ENCODE measurements at places on chromosomes 13 and 19.

DNA sequence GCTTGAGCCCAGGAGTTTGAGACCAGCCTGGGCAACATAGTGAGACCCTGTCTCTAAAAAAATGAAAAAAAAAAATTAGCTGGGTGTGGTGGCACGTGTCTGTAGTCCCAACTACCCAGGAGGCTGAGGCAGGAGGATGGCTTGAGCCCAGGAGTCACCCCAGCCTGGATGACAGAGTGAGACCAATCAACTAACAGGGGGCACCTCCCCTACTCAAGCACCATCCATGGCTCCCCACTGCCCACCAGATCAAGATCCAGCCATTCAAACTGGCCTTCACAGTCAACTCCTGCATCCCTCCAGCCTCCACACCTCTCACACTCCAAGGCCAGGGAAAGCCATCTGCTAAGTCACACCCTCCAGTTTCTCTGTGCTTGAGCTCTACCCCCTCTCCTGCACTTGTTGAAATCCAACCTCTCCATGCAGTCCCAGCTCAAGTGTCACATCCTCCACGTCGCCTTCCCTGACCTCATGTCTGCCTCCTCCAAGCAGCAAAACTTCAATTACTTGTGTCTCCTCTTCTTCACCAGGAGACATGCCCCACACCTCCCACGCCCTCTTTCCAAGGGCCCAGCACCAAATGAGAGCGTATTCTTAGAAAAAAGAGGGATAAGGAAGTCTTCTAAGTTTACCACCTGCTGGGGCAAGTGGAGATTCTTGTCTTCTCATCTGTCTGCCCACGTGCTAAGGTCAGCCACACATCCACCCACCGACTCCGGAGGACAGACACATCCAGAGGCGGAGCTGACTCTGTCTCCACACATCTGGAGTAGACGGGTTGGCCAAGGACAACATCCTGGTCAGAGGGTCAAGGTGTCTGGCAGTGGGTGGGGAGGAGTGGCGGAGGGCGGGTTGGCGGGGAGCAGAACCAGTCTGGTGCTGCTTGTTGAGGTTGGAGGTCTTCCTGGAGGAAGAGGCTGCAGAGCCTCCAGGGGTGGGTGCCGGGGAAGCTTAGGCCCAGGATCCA is 974 bp upstream of the CYP4F22 start:
- DNase-seq, result no peak

GRCh38 chr13:72342364-72342763 is 385.1 kb downstream of the MZT1 start:
- DNase-seq, result no peak

DNA sequence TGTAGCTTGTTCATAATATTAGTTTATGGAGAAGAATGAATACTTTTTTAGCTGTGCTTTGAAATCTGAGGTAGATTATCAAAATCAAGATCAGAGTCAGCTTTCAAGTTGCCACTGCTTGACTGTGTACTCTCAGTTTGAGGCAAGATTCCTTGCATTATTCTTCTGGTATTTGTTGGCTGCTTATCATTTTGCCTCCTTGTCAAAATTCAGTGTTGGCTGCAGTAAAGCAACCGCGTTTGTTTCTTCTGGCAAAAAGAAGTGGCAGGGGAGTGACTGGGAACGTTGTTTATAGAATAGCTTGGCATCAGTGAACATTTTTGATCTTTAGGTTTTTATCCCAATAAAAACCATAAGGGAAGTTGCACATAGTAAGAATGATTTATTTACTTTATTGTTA is 419.3 kb upstream of the GPC6 start:
- DNase-seq, result no peak

DNA sequence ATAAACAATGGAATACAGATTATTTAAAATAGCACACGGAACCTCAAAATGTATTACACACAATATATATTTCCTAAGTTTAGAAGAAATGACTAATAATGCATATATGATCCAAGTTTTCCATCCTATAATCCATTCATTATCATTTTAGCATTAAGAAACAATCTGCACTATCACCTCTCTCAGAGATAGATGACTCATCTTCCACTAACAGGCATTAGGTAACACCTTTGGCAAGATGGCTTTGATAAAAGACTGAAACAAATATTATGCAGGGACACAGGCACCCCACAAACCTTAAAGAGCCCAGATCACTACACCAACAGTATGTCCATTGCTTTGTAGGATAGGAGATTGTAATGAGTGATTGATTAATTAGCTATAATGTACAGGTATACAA is 4.1 kb downstream of the ENOX1 start:
- DNase-seq, result no peak

DNA sequence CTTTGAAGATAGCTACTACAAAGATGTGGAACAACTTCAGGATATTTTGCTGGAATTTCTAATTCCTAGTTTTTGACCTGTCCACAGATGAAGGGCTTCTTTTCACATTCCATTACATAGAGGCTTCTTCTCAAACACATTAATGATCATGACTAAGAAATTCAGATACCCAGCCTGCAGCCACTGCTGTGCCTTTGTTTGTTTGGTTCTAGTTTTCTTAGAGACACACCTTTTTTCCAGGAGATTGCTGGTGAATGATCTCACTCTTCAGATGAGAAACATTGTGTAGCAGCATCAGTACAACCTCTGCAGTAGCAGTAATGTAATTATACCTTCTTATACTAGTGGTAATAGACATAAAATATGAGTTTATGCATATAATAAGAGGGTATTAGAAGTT is 5.0 kb downstream of the TDRD3 start:
- DNase-seq, result no peak

GRCh38 chr19:35267353-35267817 is 1.4 kb upstream of the USF2 start:
- peak; percentile 30 for DNase-seq

DNA sequence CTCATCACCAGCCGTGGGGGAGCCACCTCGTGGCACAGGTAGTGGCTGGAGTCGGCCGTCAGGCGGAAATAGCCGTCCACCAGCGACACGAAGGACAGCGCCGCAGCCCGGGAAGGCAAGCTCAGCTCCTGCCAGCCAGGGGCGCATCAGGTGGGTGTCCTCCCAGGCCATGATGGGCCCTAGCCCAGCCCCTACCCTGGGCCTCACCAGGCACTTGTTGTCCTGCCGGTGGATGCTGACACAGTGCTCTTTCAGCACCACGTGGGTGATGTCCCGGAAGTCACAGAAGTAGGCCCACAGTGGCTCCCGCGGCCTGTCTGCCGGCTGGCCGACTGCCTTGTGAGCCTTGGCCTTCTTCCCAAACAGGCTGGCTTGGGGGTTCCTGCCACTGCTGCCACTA is 15.7 kb downstream of the TYK2 start:
- no peak for DNase-seq

- DNase-seq, result no peak
These were observed 53.0 kb upstream of the ZNF254 start for GRCh38 chr19:24033963-24034342.

DNA sequence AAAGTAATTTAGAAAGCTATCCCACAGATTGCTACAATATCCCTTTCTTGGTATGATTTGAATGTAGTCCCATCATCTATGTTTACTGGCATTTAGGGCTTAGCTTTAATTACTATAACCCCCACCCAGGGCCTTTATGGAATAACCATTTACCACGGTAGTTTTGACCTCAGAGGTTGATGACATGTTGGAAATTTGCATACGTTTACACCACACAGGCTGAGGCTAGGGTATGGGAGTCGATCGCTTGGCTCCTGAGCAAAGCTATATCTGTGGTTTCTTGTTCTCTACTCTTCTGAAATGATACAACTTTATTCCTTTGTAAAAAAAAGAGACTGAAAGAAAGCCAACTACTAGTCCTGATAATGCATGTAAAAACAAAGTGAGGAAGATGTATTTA is 28.2 kb upstream of the RFC3 start:
- no peak for DNase-seq

DNA sequence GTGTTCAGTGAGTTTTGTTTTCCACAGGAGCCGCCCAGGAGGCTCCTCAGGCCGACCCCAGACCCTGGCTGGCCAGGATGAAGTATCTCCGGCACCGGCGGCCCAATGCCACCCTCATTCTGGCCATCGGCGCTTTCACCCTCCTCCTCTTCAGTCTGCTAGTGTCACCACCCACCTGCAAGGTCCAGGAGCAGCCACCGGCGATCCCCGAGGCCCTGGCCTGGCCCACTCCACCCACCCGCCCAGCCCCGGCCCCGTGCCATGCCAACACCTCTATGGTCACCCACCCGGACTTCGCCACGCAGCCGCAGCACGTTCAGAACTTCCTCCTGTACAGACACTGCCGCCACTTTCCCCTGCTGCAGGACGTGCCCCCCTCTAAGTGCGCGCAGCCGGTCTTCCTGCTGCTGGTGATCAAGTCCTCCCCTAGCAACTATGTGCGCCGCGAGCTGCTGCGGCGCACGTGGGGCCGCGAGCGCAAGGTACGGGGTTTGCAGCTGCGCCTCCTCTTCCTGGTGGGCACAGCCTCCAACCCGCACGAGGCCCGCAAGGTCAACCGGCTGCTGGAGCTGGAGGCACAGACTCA is 12.9 kb downstream of the B3GNT3 start:
- DNase-seq, result no peak

GRCh38 chr13:92012787-92013186 is 614.4 kb downstream of the GPC5 start:
- no peak for DNase-seq

- no peak for DNase-seq
These were observed 39.8 kb downstream of the GPR180 start for GRCh38 chr13:94641409-94641941.

DNA sequence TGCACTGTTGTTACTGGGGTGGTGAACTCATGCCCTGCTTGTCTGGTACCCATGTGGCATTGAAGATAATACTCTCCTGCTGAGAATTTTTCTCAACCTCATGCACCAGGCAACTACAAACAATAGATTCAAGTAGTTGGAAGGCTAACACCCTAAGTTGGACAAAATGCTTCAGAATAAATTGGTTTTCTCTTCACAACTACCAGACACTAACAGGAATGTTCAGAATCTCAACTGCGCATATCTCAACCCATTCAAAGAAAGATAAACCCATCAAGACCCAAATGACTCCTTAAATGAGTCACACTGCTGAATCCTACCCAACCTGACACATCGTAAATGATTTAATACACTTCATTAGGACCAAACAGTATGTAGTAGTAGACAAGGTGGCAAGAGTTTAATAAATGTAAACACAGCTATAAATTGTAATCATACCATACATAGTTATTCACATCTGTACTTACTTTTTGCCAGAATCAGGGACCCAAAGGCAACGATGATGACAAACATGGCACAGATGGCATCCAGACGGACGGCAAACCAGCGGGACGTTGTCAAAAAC is 227.4 kb downstream of the ABCC4 start:
- DNase-seq, result no peak

- DNase-seq, result no peak
These were observed 5.3 kb downstream of the NCAN start for GRCh38 chr19:19217099-19217498.

DNA sequence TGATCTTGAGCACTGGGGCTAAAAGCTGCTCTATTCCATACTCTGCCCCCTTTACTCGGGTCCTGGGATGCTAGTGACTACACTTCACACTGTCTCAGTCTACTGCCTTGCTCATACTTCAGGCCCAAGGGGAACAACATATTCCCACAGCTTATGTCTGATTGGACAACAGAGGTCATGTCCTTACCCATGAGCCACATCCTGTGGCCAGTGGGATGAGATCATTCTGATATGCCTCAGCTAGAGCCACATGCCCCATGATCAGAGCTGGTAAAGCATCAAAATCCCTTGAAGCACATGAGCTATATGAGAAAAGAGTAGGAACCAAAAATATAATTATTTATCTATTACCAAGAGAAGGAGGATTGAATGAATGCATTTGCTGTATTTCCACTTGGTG is 290.1 kb upstream of the TSHZ3 start:
- DNase-seq, result no peak

- no peak for DNase-seq
These were observed 98.5 kb upstream of the PABPC3 start for GRCh38 chr13:24997367-24997967.

GRCh38 chr19:55467236-55468053 is 2.9 kb upstream of the C19orf85 start:
- DNase-seq, result no peak

- no peak for DNase-seq
These were observed 933 bp upstream of the UQCR11 start for GRCh38 chr19:1606138-1606651.

DNA sequence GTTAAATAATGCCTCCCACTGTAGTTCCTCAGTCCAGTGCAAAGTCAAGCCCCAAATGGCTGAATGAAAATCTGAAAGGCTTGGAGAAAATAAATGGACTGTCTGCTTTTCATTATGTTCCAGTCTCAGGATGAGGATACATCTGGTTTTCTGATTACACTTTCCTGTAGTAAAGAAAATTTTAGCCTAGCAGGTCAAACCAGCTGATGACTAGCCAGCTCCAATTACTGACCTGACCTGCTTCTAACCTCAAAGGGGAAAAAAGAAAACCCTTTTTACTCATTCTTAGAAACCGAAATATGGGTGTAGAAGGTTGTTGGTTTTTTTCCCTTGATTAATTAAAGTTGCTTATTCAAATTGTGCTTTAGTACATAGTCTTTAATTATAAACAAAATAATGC is 418.4 kb downstream of the EFNB2 start:
- no peak for DNase-seq

DNA sequence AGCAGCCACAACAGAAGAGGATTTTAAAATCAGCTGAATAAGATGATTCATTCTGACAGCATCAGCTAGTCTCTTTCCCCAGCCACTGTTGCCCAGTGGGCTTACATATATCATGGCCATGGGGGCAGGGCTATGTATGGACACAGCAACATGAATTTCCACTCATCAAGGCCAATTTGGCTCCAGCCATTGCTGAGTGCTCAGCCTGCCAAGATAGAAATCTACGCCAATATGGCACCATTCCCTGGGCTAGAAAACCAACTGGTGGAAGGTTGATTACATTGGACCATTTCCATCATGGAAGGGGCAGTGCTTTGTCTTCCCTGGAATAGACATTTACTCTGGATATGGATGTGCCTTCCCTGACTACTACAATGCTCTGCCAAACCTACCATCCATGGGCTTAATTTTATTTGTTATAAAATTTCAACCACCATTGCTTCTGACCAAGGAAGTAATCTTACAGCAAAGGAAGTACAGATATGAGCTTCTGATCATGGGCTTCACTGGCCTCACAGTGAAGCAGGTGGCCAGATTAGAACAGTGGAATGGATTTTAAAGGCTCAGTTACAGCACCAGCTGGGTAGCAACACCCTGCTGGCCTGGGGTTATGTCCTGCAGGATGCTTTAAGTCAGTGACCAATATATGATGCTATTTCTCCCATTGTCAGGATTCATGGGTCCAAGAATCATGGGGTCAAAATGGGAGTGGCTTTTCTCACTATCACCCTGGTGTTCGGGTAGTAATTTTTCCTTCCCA is 9.8 kb upstream of the ALOX5AP start:
- DNase-seq, result no peak

DNA sequence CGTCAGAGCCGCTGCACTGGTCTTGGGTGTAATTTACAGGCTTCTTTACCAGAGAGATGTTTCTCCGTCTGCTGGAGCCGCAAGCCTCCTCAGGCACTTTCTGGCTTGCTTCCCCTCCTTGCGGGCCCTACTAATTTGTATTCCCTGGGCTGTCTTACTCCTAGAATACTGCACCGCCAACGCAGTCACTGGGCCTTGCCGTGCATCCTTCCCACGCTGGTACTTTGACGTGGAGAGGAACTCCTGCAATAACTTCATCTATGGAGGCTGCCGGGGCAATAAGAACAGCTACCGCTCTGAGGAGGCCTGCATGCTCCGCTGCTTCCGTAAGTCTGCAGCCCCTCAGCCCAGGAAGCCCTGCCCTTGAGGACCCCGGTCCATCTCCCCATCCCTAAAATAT is 14.1 kb upstream of the C19orf33 start:
- DNase-seq, result no peak

- no peak for DNase-seq
These were observed 283.9 kb downstream of the UQCRFS1 start for GRCh38 chr19:28929006-28929405.

- no peak for DNase-seq
These were observed 25.9 kb downstream of the FAM216B start for GRCh38 chr13:42807241-42807640.

All from activated CD8-positive, alpha-beta memory T cell treated with anti-CD3 and anti-CD28 coated beads for 1 hour (primary cell).